ENCODE measurements at places on chromosomes 7 and 10.

GRCh38 chr10:73043766-73044377 lies 52.8 kb downstream of the P4HA1 start:
- DNase-seq: no peak

- peak; percentile 36 for DNase-seq
Observed at GRCh38 chr7:139725077-139725476, 52.7 kb downstream of the HIPK2 start.

DNA sequence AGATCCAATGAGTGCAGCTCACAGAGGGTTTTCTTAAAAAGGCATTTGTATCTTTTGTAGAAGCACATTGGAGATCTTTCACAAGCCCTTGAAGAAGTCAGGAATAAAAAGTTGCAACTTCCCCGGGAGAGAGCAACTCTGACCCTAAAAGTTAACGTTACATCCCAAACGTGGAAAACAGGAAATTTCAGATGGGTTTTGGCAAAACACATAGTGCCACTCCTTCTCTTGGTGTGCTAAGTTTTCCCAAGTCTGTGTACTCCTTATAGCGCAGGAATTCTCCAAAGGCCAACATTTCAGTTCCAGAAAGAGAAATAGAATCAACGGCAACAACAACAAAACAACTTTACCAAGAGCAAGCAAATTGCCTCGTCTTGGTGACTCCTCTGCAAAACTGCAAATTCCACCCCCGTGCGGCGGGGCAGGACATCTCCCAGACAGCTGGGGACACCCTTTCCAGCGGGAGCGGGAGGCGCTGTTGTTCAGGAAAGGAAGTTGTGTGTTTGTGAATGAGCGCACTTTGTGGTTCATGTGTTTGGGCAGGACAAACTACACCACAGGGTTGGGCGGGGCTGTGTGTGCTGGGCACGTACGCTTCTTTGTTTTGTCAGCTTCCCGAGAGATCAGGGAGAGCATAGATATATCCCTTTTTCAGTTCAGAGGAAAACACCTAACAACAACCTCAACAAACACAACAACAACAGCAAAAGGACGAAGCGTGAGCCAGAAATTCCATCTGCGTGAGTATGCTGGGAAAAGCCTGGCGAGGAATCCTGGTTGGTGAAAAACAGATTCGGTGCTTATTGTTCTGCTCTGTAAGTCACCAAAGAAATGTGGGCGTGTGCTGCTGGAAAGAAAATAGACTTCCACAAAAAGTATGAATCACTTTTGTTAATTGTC lies 294.7 kb upstream of the PITRM1 start:
- DNase-seq: peak; percentile 97

GRCh38 chr7:106243893-106244292 lies 40.9 kb downstream of the NAMPT start:
- DNase-seq: peak; percentile 26

DNA sequence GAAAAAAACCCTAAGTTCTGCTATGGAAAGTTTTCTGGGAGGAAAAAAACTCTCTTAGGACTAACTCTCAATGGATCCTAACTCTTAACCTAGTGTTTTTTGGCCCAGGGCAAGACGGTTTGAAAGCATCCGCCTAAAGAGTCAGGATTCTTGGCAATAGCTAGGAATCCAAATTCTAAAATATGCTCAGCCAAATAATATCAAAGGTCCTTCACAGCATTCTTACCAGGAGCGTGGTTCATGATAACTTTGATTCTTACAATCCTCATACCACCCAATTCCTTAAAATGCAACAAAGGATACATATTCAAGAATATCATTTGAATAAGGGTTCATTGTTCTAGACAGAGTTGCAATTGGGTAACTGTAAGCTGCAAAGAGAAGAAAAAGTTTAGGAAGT lies 21.3 kb downstream of the CPA1 start:
- no peak for DNase-seq

Data from mammary epithelial cell (primary cell).